ENCODE measurements at places on chromosomes 3 and 15. TPM values are rescaled to one million over a fixed set of nuclear protein-coding genes. Genes with fewer than 3 reads are reported as not detected.

The LRRC31 gene
- polyA plus RNA-seq, result not detected

GRCh38 chr3:3551981-3552380, 247.2 kb upstream of the LRRN1 start:
- no peak for DNase-seq

GRCh38 chr3:149442851-149443544, 31.5 kb upstream of the TM4SF4 start:
- no peak for DNase-seq

GRCh38 chr3:37321377-37321781, 147.0 kb upstream of the LRRFIP2 start:
- no peak for DNase-seq

The CDAN1 gene
- 17.5 TPM for polyA plus RNA-seq
